ENCODE measurements at places on chromosomes 13 and 19. TPM values are rescaled to one million over a fixed set of nuclear protein-coding genes. Genes with fewer than 3 reads are reported as not detected.

DNA sequence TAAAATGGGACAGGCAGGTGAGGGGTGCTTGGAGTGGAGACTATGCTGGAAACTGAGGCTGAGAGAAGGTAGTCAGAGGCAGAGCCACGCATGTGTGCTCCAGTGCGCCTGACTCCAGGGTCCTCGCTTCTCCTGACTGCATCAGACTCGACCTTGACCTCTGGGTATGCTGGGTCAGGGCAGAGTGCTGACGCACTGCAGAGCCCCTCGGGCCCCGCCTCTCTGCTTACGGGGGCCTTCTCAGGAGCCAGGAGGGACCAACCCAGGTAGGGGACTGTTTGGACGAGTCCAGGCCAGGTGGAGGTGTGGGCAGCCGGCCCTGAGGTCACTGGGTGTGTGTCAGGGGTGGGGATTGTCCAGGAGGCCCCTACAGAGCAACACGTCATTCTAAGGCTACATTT is 22.9 kb upstream of the SLC7A10 start:
- no peak for DNase-seq

DNA sequence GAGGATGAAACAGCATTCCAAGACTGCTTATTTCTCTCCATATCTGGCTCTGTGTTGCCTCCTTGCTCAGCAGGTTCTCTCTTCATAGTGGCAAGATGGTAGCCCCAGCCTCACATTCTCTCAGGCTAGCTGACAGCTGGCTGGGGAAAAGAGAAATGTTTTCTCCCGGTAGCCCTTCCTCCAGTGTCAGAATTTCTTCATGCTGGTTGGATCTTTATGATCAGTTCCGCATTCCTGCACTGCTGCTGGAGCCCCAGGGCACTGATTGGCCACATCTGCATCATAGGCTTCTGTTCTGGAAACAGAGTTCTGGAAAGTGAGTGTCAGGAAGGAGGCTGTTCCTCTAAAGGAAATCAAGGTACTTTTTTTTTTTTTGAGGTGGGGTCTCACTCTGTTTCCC is 24.6 kb downstream of the POP4 start:
- DNase-seq, result no peak

GRCh38 chr19:3383121-3383722 is 16.8 kb downstream of the NFIC start:
- DNase-seq, result peak; percentile 70

DNA sequence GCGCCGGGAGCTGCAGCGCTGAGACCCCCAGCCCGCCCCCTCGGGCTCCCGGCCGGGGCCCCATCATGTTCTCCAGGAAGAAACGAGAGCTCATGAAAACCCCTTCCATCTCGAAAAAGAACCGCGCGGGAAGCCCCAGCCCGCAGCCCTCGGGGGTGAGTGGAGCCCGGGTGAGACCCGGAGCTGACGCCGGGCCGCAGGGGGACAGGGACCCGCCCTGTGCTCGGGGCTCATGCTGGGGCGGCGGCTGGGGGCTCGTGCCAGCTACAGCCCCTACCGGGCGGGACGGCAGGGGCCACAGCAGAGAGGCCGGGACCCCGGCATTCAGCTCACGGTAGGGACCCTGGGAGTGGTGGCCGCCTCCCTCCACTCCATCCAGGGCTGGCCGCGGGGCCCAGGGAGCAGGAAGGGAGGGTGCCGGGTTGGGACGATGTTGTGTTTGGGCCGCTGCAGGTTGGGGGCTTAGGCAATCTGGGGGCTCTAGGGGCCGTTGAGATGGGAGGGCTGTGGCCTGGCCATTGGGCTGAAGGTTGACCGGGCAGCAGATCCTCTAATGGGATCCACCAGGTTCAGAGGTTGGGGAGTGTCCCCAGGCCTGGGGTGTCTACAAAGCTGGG is 482 bp downstream of the ARHGAP45 start:
- DNase-seq, result no peak

Gene PSG3
- not detected for total RNA-seq

Gene PEAK3
- total RNA-seq, result 0.15 TPM

All from left colon (tissue), 2 donors.